ENCODE measurements at places on chromosomes 4 and X.

DNA sequence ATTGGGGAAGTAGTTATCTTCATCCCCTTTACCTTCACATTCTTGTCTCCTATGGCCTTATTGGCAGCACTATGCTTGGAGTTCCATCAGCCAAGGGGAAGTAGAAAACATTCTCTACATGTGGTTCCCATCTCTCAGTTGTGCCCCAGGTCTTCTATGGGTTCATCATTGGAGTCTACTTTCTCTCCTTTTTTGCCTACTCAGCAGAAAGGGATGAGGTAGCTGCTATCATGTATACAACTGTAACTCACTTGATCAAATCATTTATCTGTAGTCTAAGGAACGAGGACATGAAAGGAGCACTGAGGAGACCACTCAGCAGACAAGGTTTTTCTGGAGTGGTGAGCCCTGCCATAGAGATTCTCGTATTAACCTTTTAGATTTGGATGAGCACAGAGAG is 119.0 kb upstream of the OR13H1 start:
- DNase-seq: no peak

DNA sequence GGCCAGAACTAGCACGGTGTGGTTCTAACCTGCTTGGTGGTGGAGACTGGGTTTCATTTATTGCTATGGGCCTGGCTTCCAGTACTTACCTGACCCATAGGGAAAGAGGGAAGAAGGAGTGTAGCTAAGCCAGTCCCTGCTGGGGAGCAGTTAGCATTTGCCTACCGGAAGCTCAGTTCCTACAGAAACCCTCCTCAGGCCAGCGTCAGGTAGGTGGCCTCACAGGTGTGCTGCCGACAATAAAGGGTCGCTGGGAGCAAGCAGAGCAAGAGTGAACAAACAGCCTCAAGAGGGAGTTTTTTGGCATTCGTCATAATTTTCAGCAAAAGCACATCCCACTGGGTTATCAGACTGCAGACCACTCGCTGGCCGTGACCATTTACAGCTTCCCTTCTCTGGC is 740.6 kb upstream of the TENM3 start:
- DNase-seq: no peak

DNA sequence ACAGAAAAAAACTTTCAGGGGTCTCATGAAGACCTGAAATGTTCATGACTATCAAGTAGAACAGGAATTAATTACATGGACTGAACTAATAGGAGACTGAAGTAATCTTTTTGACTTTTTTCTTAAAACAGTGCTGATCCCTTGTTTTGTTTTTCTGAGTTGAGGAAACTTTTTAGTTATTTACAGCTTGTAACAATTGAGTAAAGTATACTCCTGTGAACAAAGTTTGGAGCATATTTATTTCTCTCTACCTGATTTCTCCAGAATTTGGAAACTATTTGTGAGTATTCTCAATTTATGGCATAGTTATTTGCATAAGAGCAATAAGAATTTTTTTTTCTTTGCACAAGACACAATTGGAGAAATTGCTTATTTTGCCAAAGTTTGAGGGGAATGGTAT is 64.8 kb downstream of the PCDH18 start:
- DNase-seq: no peak

DNA sequence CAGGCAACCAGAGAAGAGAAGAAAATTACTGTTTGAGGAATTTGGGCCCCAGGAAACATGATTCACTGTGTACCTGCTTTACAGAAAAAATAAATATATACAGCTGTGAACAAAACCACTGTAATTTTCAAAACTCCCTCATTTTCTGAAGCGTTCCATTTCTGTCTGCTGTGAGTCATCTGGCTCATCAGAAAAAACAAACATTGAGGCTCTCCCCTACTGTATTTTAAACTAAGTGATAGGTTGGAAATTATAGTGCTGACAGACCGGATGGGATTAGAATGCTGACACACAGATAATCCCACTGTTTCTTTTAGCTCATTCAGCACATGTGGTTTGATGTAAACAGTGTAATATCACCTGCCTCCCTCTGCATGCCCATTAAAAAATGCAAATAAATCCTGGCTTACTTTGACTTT is 847.0 kb downstream of the TRIML1 start:
- DNase-seq: peak; percentile 85

Data from LHCN-M2 (cell line).